ENCODE measurements at places on chromosomes 12 and 14.
A peak's percentile ranks its signal among the peaks of the same experiment; 100 is the strongest.

DNA sequence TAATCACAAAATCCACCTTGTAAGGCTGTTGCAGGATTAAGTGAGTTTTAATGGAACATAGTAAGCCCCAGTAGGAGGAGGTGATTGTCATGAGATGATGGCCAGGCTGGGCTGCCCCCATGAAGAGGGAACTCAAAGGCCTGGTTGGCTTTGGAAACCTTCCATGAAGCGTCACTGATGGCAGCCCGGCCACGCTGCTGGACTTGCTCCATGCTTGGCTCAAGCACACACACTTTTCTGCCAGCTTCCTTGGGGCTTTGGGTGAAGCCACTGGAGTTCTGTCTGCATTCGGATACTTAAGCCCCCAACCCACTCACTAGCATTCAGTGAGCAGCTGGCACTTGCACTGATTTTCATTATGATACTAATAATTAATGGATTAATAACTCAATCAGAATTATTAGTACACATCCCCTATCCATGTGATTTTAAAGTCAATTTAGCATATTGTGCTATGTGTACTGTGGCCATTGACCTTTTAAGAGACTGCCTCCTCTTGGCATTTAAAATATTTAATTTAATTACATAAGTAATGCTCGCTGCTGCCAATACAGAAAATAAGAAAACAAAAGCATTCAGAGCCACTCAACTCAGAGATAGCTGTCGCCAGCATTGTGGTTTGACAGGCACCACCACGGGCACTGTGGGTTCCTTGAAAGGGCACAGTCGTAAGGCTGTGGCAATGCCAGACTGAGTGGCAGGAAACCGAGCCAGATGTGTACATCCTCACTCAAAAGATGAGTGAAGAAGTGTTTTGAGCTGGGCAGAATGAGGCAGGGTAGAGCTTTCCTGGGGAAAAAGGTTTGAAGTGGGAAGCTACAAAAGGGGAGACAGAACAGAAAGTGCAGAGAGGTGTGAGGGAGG is 15.9 kb downstream of the KRT85 start:
- peak; percentile 11 for DNase-seq

DNA sequence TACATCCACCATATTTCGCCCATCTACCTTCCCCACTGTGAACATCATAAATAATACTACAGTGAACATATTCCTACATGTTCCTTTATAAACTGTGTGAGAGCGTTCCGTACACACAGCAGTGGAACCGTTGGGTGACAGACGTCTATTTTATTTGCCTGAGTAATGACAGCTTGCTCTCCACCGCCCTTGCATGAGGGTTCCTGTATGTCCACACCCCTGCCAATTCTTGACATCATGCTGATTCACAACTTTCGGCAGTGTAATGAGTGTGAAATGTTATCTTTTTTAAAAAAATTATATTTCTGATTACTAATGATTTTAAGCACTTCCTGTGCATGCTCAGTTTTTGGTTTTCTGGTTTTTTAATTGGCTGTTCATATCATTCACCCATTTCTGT is 4.3 kb upstream of the RAD52 start:
- no peak for DNase-seq

DNA sequence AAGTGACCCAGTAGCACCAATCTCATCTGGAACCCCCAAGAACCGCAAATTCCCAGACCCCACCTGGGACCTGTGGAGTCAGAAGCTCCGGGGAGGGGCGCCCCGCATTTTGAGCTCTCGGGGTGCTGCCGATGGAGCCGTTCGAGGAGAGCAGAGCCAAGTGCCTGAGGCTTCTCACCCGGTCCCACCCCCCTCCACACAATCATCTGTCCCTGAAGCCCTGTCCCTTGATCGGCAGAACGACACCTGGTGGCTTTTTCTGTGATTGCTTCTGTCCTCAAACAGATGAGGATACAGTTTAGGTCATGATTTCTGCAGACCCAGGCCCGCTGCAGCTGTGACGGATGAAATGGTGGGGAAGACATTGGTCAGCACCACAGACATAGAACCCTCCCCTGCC is 74.7 kb downstream of the NOC4L start:
- DNase-seq = peak; percentile 24

- DNase-seq = no peak
Observed at GRCh38 chr12:6618483-6619225, 11.5 kb upstream of the CHD4 start.

- no peak for DNase-seq
Observed at GRCh38 chr14:51447411-51447810, 204.3 kb upstream of the FRMD6 start.

DNA sequence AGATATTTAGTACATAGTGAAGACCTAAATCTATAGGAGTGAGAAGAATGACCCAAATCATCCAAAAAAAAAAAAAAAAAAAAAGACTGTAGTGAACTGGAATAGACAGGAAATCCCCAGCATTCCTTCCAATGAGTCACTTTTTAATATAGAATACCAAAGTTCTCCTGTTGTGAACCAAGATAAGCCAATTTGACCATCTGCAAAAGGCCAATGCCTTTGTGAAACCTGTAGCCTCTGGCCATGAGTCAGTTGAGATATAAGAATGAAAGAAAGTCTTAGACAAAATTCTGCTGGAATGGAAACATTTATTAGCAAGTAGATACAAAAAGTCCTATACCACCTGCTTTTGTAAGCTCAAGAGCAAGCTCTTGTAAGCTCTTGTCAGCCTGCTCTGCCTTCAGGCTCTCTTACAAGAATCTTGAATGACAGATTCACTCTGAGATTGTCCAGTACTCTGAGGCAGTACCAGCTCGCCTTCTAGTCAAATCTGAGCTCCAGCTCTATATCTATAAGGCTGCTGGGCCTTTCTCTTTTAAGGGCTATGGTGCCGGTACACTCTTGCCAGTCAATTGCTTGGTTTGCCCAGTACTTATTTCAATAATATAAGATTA is 243.0 kb upstream of the TMTC1 start:
- DNase-seq = no peak

GRCh38 chr14:69241577-69241976 is 18.4 kb upstream of the GALNT16 start:
- no peak for DNase-seq

DNA sequence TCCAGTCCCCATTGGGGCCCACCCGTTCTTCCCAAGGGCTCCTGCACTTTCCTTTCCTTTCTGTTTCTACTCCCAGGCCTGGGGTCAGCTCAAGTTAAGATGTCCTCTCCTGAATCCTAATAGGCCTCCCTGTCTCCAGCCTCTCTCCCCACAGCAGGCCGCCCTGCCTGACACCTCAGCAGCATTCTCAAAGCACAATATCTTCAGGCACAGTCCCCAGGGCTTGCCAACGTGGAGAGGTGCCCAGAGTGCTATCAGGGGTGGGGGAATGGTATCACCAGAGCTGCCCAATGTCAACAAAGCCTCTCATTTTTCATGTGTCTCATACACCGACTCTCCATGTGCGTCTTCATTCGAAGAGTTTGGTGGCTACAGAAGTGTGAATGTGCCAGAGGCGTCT is 123.0 kb downstream of the FOXN3 start:
- no peak for DNase-seq

- DNase-seq = no peak
Observed at GRCh38 chr14:58954901-58955861, 233.3 kb upstream of the DAAM1 start.

All from stimulated activated CD4-positive, alpha-beta T cell treated with anti-CD3 and anti-CD28 coated beads, TNF-alpha, amount 100 ng/mL, for 4 hours (primary cell).